Activated CD4-positive, alpha-beta T cell treated with anti-CD3 and anti-CD28 coated beads, Interleukin-2, amount 10 ng/mL, durations not matched to agents 7 days and 5 days (primary cell): ENCODE measurements at places on chromosomes 7 and 10.

DNA sequence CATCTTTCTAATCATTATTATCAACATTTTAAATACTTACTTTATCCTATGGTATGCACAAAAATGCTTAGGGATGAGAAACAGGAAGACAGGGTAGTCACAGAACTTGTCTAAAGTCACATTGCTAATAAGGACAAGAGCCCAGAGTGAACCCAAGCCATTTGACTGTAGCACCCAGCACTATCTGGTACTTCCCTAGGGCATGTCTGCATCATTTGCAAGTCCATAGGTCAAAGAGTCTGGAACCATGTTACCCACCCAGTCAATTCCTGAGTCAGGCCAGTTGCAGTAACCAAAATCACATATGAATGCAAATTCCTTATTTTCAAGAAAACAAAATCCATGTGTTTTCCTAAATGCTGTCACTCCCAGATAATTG is 19.1 kb downstream of the ASAH2 start:
- no peak for DNase-seq

DNA sequence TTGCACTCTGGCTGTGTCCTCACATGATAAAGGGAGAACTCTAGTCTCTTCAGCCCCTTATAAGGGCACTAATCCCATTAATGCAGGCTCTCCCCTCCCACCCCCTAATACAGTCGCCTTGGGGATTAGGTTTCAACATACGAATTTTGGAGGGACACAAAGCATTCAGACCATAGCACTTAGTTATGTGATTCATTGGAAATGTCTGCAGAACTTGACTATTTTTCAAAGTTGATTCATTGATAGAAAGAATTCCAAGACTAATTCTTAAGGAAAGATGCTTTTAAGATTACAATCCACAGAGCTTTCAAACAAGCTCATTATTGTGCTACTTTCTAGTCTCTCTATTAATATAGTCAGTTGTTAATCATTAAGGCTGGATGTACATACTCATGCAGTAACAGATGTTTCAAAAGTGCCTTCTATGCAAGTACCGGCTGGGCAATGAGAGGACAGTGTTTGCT is 85.3 kb upstream of the RPA3 start:
- no peak for DNase-seq

GRCh38 chr7:78587443-78588044 is 789.0 kb downstream of the PHTF2 start:
- DNase-seq: no peak

GRCh38 chr7:1111156-1111555 is 23.2 kb downstream of the GPER1 start:
- no peak for DNase-seq

- no peak for DNase-seq
Measured at GRCh38 chr10:88923520-88923919, 29.1 kb downstream of the ACTA2 start.

- DNase-seq: no peak
Measured at GRCh38 chr10:71912431-71912830, 51.8 kb upstream of the CHST3 start.

GRCh38 chr10:78290131-78290750 is 256.6 kb downstream of the RPS24 start:
- DNase-seq: no peak

GRCh38 chr10:3389130-3389529 is 216.5 kb upstream of the PITRM1 start:
- DNase-seq: no peak

GRCh38 chr10:107733328-107734130 is 569.0 kb upstream of the SORCS1 start:
- no peak for DNase-seq

DNA sequence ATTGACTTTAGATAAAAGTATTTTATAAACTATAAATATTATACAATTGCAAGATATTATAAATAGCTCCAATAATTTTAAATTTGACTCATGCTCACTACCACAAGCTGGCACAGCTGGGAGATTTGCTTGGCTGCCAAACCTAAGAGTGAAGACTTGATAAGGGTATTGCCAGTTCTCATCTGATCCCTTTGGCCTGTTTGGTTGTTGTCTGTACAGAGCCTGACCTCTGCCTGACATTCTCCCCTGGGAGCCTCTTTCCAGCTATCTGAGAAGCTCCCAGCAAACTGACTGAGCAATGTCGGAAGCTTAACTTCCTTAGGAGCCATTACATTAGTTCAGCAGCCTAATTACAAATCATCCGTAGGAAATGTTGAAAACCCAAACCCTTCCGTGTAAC is 10.2 kb upstream of the LMOD2 start:
- no peak for DNase-seq

DNA sequence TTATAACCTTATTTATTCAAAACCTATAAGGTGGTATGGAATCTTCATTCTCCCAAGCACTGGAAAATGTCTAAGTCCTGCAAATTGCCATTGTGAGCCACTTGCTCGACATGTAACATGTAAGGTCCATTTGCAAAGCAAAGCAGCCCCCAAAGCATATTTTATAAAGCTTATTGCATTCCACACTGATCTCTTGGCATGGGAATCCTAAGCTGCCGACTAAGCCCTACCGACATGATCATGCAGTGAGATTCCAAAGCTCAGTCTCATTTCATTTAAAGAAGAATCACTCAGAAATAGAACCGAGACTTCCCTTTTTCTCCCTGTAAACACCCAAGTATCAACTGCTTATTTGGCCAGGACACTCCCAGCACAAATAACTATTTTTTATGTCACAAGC is 333.4 kb upstream of the MYO3A start:
- DNase-seq: no peak
